ENCODE measurements at places on chromosomes 4 and X. TPM values are rescaled to one million over a fixed set of nuclear protein-coding genes. Genes with fewer than 3 reads are reported as not detected.

ADH1C gene
- total RNA-seq = 27.0 TPM

APELA gene
- not detected for total RNA-seq

TXK gene
- total RNA-seq = not detected

XAGE1A gene
- total RNA-seq = not detected

All from gastrocnemius medialis (tissue), 4 donors.